ENCODE measurements at places on chromosomes 4 and X.

GRCh38 chrX:429266-429825, 42.6 kb upstream of the PPP2R3B start:
- no peak for DNase-seq

DNA sequence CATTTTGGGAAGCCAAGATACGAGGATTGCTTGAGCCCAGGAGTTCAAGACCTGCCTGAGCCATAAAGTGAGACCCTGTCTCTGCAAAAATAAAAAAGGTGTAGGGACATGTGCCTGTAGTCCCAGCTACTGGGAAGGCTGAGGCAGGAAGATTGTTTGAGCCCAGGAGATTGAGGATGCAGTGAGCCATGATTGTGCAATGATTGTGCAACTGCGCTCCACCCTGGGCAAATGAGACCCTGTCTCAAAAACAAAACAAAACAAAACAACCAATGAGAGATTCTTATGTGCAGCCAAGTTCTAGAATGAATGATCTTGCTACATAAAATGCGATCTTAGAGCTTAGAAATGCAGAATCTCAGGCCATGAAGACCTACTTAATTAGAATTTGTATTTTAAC, 22.5 kb downstream of the SLC9B2 start:
- DNase-seq = no peak

DNA sequence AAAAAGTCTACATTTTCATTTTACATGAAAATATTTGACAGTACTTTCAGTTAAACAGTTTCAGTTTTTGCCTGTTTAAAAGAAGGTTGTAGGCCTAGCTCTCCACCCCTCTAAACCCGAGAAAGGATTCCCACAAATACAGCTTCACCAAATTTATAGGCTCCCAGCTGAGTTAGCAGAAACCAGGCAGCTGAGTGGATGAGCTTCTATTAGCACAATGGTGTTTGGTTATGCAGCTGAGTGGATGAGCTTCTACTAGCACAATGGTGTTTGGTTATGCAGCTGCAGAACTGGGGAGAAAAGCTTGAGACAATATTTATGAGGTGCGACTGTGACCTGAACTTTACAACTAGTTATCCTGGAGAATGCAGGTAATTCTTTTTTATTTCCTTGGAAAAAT, 36.6 kb upstream of the PAQR3 start:
- no peak for DNase-seq

GRCh38 chrX:112816908-112817307, 23.7 kb downstream of the AMOT start:
- no peak for DNase-seq

GRCh38 chr4:8112672-8113071, 45.9 kb downstream of the ABLIM2 start:
- no peak for DNase-seq

DNA sequence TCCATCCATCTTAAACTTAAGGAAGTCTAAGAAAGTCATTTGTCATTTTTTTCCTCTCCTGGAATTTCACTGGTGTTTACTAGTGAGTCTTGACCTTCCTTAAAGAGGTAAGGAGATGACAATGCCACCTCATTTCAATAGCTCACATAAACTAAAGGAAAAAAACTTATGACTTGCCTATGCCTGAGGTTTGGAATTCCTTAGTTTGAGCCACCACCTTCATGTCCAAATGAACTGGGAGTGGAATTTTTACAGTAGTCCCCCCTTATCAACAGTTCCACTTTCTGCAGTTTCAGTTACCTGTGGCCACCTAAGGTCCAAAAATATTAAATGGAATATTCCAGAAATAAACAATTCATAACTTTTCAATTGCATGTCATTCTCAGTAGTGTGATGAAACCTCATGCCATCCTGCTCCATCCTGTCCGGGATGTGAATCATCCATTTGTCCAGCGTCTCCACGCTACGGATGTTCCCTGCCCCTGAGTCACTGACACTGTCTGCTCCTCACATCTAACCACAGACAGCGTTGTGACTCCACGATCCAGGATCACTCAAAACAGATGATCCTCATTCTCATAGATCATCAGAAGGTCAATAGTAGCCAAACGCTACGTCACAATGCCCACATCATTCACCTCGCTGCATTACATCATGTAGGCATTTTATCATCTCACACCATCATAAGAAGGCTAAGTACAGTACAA, 177.4 kb downstream of the SH3KBP1 start:
- no peak for DNase-seq

- no peak for DNase-seq
Observed at GRCh38 chr4:26255989-26256388, 64.8 kb upstream of the RBPJ start.

GRCh38 chr4:171924746-171925376, 111.7 kb downstream of the GALNTL6 start:
- DNase-seq = no peak

DNA sequence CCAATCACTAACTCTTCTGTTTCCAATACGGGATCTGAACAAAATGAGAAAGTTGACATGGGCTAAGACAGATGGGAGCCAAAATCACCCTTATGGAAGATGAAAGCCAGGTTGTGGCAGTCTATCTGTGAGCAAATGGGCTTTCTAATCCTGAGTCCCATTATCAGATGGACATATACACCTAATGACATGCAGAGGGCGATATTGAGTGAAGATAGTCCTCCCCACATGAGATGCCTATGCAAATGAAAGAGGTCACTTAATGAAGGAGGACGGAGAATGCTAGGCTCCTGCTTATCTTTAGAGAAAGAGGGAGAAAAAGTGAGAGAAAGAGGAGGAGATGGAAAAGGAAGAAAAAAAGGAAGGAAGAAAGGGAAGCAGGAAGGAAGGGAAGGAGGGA, 547.5 kb downstream of the NLGN4X start:
- DNase-seq = no peak

DNA sequence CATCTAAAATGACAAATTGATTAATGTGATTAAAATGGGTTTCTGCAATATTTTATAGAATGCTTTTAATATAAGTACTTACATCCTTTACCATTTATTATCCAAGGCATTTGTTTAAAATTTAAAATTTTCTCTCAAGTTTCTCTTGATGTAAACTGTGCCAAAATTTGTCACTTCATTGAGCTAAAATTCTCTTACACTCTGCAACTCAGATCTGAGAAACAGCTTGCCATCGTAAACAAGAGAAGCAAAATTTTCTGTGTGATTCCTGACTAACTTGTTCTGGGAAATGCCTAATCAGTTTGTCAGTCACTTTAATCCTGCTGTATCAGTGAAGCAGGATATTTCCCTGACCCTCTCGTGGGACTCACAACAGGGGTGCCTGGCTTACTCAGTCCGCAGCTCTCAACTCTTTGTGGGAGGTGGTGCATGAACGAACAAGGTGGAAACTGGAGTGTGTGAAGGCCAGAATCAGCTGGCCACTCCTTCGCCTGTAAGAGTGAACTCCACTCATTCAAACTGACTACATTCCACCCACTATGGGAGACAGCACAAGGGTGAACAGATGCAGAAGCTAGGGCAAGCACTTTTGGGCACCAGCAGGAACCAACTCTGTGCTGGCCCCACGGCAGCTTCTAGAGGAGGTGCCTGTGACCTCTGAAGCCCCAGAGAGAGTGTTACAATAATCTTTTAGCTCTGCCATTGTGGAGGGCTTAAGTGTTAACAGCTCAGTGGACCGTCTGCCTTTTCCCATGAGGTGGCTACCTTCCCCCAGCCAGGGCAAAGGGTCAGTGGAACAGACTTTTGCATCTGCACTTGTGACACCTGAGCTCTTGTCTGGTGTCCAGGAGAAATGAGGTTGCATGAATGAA, 349.4 kb downstream of the FAT4 start:
- DNase-seq = no peak

- no peak for DNase-seq
Observed at GRCh38 chr4:99654361-99654761, 3.3 kb downstream of the C4orf54 start.

GRCh38 chr4:107689912-107690587, 30.0 kb downstream of the PAPSS1 start:
- DNase-seq = no peak

- DNase-seq = no peak
Observed at GRCh38 chrX:135625995-135626394, 87.4 kb upstream of the CT45A1 start.
